ENCODE measurements at places on chromosomes 7 and 10.
A peak's percentile ranks its signal among the peaks of the same experiment; 100 is the strongest.

DNA sequence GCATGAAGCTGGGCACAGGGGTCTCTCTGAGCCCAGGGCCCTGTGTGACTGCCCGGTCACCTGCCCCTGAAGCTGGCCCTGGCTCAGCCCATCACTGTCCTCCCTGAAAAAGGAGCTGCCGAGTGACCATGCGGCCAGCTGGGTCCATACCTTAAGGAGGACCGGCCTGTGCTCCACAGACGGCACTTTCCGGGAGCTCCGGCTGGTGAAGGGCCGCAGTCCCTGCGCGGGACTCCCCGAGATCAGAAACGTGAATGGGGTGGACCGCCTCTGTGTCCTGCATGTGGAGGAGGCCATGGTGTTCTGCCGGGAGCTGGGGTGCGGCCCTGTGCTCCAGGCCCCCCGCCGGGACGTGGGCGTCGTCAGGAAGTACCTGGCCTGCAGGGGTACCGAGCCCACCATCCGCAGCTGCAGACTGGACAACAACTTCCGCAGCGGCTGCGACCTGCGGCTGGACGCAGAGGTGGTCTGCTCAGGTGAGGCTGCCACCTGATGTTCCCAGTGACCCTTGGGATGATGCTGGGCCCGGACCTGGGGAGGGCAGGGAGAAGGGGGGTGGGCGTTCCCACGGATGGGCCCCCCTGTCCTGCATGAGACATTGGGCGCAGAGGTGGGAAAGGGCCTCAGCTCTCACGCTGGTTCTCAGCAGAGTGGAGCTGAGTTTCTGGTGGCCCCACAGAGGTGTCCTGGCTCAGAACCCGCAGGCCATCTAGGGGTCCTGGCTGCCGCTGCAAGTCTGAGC, 3.5 kb downstream of the SCART1 start:
- DNase-seq, result no peak

DNA sequence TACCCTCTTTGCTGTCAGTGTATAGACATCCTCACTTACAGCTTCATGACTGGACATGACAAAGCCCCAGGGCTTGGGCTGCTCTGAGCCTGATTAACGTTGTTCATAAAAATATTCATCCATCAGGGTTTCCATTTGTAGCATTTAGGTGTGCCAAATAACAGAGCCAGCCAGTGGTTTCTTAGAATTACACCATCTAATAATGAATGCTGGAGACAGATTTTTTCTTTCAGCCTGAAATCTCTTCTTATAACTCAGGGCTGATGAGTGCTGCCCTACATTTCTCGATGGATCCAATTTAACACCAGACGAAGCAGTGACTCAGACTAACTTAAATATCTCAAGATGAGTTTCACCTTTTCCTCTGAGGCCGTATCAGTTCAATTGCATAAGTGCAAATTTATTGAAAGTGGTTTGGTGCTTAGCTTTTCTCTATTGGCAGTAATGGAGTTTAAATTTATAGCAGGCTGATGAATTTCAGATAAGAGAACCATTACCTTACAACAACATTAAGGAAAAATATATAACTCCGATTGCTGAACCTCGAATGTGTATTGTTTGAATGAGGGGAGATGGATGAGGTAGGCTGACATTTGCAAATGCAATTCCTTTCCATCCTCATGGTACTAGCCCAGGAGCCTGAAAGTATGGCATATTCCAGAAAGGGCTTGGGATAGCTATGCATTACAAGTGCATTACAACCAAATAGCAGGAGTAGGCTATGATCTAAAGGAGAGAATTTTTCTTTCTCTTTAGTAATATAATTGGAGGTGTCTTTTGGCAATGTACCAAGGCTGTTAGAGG, 900.6 kb downstream of the KCNMA1 start:
- DNase-seq, result no peak

- no peak for DNase-seq
Observed at GRCh38 chr10:58016614-58017013, 251.1 kb downstream of the IPMK start.

DNA sequence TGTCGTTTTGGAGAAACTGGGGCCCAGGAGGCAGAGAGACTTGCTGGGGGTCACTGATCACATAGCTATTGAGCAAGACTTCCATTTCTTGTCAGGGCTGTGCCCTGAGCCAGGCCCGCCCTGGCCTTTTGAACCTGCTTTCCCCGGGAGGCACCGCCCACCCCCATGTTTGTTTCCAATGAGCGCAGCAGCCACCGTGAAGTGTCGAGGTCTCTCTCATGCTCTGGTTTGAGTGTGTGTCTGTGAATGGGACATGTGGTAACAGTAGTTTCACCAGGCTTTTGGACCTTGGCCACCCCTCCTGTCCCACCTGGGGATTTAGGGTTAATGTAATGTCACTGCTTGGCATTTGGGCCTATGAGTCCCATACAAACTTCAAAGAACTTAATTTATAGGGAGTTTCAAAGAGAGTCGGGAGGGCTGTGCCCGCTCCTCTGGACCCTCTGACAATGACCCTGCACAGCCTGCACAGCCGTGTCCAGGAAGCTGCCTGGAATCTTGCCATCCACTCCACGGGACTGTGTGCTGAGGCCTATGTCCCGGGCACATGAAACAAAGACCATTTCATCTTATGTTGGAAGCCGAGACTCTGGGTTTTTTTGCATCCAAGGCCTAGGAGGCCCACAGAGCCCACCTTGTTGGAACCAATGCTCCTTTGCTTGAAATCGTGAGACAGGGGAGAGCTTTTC, 6.3 kb downstream of the PRF1 start:
- DNase-seq, result no peak

GRCh38 chr10:60974463-60975149, 30.6 kb upstream of the RHOBTB1 start:
- DNase-seq, result no peak

DNA sequence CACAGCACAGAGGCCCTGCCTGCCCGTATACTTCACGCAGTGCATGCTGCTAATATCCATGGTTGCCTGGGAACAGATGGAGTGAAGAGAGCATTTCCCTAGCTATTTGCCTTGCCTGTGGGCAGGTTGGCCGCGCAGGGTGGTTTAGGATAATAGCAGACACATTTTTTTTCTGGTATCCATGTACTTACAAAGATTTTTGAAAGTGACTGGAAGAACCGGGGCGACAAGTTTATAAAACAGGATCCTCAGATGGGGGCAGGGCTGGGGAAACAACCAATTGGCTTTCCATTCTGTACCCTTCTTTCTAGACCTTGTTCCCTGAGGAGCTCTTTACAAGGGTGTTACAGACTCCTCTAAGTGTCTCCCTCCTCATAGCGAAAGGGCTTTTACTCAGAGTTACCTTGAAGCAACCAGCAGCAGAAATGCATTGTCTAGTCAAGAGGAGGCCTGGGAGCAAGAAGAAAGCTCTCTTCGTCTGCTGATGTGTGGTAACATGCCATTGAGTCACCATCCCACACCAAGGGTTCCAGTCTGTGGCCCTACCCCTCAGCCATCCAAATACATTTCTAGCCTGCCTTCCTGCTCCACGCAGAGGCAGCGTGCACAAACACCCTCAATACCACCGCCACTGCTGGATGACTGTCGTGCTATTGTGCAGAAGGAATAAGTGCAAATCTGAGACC, 31.5 kb downstream of the MTURN start:
- no peak for DNase-seq

DNA sequence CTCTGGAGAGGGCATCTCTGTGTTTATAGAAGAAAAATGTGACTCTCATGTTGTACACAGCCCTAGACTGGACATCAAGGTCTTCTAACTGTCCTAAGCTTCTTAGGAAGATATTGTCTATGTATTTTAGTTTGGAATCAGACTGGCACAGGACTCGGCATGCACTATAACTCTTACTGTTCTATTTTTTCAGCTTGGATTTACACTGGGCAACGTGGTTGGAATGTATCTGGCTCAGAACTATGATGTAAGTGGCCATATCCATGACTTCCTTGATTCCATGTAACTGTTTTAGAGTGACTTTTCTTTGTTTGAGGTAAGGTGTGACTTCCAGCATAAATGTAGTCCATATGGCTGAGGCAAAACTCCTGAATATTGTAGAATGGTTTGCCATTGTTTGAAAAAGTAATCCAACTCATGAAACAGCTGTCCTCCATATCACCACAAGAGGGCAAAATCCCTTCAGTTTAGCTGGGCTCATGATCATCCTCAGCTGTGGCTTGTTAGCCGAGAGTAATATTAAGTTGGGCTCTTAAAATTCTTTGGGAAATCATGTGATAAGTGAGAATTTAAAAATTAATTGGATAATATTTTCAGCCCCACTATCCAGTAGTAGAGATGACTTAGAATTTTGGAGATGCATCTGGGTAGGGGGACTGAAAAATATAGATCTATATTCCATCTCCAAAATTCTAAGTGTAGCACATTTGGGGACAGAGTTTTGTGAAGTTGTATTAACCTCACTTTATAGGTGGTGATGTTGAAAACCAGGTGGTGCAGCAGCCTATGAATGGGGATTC, 10.4 kb downstream of the STMP1 start:
- peak; percentile 89 for DNase-seq

DNA sequence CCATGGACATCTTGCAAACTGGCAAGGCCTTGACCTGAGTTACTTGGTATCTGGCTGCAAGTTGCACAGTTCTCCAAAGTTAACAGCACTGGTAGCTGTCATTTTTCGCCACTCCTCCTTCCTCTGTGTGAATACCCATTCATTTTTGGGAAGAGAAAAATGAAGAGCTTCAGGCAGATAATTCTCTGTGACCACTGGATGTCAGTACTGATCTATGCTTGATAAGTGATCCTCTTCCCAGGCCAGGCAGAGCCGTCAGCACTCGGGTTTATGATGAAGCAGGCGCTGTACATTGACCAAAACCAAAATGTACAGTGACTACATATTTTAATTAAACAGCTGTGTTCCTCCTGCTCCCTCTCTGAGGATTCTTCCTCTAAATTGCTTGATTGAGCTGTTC, 55.9 kb upstream of the PDZD8 start:
- peak; percentile 55 for DNase-seq

GRCh38 chr7:127417346-127417745, 24.8 kb upstream of the ZNF800 start:
- DNase-seq, result no peak

GRCh38 chr7:51303142-51303525, 13.5 kb downstream of the COBL start:
- no peak for DNase-seq

DNA sequence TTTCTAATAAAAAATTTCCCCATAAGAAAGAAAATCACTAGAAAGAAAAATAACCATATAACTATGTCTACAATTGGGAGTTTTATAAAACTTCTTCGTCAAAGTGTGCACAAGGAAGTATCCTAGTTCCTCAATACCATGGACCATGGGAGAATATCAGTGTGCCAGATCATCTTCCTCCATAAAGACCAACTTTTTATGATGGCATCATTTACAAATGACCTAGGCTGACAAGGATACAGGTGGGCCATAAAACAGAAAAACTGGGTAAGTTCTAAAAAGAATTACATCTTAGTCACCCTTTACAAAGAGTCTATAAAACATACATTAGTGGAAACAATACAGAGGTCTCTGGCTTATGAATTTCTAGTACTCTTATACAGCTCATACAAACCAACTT, 303.2 kb downstream of the DOCK4 start:
- DNase-seq, result no peak

GRCh38 chr7:103446049-103446520, at the start of gene SLC26A5:
Gene SLC26A5, minus strand, starts transcription at chr7:103446207. Its CDS starts 24,693 bp downstream, at chr7:103421514.
- no peak for DNase-seq

DNA sequence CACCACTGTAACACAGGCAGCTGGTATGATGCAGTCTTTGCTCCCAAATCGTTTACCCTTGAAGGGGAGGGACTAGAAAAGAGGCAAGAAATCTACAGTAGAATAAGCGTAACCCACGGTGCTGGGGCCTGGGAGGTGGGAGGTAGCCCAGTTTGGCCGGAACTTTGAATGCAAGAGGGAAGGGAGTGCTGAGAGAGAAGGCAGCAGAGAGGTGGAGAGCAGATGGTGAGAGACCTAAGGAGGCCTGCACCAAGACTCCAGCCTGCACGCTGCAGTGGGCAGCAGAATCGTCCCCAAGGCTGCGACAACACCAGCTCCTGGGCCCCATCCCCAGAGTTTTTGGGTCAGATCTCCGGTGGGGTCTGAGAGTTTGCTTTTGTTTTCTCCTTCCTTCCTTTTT, 547.5 kb downstream of the GALNT17 start:
- no peak for DNase-seq

- no peak for DNase-seq
Observed at GRCh38 chr10:118034791-118035261, 11.9 kb downstream of the RAB11FIP2 start.

- DNase-seq, result no peak
Observed at GRCh38 chr7:34488766-34489165, 169.3 kb upstream of the NPSR1 start.

- peak; percentile 56 for DNase-seq
Observed at GRCh38 chr7:123367484-123368122, 166.8 kb downstream of the IQUB start.

DNA sequence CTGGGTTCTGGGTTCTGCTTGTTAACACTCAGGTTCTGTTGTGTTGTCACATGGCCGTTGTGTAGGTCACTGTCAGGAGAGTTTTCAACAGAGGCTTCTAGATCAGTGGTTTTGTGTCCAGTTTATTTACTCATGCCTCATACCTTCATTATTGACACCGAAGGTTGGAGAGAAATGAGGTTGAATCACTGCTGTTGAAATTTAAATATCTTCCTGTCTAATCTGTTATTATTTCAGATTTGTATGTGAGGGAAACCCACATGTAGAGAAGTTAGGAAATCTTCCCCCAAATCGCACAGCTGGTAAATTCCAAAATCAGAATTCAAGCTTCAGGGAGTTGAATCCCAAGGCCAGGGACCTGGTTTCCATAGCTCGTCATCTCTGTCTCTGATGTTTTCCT, 28.3 kb upstream of the KLF6 start:
- no peak for DNase-seq

DNA sequence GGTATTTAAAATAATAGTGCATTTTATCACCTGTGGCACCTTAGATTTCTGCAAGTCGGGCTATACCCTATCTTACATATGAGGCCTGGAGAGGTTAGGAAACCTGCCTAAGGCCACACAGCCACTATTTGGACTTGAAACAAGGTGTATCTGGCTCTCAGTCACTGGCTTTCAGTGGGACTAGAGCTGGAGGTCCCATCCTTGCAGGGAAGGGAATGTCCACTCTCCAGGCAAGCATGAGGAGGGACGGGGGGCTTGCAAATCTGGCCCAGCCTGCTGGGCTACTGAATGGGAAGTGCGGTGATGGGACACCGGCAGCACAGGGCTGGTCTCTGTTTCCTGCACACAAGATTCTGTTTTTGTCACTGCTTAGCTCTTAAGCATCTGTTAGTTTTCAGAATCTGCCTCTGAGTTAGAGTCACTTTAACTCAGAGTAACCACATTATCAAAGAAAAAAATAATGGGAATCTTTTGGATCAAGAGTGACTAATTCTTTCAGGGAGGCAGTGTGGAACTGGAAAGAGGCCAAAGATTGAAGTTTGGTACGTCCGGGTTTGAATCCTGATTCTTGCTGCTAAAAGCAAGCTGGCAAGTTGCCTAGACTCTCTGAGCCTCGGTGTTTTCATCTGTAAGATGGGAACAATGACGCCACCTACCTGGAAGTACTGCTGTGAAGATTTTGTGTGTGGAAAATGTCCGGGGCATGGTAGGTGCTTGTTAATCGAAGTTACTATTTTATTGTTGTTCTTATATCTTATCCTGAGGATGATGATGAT, 33.8 kb upstream of the HABP2 start:
- peak; percentile 14 for DNase-seq

GRCh38 chr10:621981-622740, 67.3 kb downstream of the DIP2C start:
- no peak for DNase-seq

All from lung microvascular endothelial cell (primary cell).